ENCODE measurements at places on chromosomes 5 and 9. TPM values are rescaled to one million over a fixed set of nuclear protein-coding genes. Genes with fewer than 3 reads are reported as not detected.

DNA sequence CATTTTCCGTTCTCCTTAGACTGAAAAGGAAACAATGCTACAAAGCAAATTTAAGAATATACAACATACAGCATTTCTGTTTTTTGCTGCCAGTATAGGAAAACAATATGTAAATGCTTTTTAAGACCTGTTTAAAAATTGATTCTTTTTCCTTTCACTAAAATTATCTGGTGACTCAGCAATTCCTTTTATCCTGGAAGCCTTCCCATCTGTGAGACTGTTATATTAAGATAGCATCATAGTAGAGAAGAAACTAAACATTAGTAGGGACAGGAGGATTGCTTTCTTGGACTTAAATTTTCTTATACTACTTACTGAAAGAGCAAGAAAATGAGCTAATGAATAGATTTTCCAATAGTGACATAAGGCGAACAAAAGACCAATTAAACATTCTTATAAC is 30.0 kb upstream of the GPR21 start:
- DNase-seq = no peak

SLC1A1 gene
- total RNA-seq = 1.7 TPM

DNA sequence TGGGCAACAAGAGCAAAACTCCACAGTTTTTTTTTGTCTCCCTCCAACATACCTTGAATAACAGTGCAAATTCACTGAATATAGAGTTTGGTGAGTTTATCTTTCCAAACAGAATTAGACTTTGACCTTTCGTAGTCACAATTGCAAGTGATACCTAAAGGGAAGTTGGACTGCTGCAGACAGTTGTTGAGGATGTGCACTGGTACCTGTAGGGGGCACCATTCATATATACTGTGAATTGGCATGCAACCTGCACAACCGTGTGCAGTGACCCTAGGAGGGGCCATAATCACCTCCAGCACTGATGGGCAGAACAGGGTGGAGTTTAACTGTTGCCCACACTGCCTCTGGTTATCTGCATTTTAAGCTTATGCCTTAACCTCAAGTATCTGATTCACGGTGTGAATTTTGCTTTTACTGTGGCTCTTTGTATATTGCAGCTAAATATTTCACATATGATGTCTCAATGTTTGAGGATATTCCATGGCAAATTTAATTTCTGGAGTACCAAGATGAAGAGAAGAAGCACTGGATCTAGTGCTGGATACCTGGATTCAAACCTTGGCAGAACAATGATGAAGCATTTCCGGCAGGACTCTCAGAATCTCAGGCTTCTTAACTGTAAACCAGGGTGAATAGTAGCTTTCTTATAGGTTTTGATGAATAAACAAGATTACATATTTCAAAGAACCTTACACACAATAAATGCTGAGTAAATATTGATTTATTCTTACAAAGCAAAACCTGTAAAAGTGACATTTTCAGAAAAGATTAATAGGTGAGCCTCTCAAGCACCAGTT is 144.3 kb downstream of the ACTBL2 start:
- DNase-seq = peak; percentile 47

GRCh38 chr9:32468740-32469139 is 57.3 kb downstream of the RIGI start:
- no peak for DNase-seq

DNA sequence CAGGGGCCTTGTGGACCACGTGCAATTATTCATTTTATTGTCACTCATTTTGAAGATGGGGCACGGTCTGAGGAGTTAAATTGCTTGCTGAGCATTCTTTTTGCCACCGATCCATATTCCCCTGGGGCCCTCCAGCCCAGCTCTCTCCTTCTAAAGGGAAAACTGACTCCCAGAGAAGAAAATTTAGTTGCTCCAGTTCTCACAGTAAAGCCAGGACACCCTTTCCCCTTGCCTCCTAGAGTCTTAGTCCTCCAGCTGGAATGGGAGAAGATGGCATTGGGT is 1.0 kb upstream of the PANK3 start:
- no peak for DNase-seq

ARL14EPL gene
- 1.0 TPM for total RNA-seq

GRCh38 chr5:55773057-55773456 is 35.2 kb downstream of the DDX4 start:
- DNase-seq = no peak

GRCh38 chr5:89850513-89850865 is 559.1 kb downstream of the CETN3 start:
- no peak for DNase-seq

SPATA31E1 gene
- not detected for total RNA-seq

Data from A172 (cell line).